ENCODE measurements at places on chromosomes 11 and 22.
A peak's percentile ranks its signal among the peaks of the same experiment; 100 is the strongest.

- no peak for ATAC-seq
Observed at GRCh38 chr22:47569389-47570299, 807.2 kb downstream of the TBC1D22A start.

GRCh38 chr22:39690881-39691605 is 120.5 kb downstream of the CACNA1I start:
- peak; percentile 18 for ATAC-seq

DNA sequence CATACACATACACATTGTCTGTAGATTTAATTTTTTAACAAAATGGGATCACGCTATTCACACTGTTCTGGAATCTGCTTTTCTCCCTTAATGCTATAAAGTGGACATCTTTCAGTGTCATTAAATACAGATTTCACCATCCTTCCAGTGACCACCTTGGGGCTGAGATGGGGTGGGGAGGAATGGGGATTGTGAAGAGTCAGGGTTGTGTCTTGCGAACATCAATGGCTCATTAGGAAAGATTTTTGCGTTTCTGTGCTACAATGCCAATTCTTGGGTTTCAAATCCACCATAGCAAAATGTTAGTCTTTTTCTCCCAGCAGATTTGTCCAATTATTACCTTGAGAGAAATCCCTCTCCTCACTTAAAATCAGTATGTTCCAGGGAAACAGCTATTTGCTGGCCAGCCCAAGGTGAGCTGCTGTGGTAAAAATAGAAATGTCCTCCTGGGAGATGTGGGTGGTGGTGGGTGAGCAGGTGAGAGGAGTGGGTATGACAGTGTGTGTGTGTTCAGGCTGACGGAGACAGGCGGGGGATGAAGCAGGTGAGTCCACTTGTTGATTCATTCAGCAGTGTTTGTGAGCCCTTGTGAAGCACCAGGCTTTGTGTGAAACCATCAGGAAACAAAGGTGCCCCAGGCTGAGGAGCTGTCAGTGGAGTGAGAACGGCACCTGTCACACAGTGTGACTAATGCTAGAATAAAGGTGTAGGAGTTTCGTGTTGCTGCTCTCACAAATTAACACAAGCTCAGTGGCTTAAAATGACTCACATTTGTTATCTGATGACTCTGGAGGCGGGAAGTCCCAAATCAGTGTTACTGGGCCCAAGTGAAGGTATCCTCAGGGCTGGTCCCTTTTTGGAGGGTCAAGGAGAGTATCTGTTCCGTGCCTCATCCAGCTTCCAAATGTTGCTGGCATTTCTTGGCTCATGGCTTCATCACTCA is 1.7 kb upstream of the CBX6 start:
- ATAC-seq, result peak; percentile 17

DNA sequence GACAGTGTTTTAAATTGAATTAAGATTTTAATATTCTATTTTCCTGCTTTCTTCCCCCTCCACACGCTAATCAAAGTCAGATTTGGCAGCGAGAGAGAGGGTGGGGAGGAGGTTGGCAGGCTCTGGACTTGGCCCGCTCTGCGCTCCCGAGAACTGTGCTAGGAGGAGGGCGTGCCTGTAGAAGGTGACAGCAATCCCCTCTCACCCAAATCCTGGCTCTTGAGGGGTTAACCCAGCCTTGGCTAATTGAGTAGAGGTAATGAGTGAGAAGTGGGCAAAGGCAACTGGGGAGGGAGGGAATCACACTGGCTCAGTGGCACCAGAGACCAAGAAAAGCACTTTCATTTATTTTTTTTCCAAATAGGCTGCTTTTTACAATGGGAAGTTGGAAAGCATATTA is 42.2 kb downstream of the BUD13 start:
- ATAC-seq, result no peak

DNA sequence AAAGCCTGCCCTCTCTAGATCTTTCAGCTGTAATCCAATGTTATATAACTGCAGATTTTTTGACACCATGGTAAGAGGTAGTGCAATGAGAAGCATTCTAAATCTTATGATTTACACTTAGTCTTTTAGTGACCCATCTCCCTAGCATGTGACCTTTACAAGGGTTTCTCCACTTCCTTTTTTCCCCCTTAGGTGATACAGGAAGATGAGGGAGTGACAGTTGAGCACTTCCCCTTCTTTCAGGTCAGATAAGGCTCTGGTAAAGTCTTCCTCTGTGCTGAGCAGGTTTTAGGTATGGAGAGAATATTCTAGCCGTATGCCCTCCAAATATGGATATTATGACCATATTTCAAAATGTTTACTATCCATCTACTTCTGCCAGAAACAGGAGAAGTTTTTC is 753.6 kb downstream of the JRKL start:
- ATAC-seq, result no peak

GRCh38 chr11:328012-328411 is 7.4 kb upstream of the IFITM3 start:
- ATAC-seq, result no peak
